Esophagus muscularis mucosa (tissue), 4 donors: ENCODE measurements at places on chromosomes 4 and X. TPM values are rescaled to one million over a fixed set of nuclear protein-coding genes. Genes with fewer than 3 reads are reported as not detected.

DNA sequence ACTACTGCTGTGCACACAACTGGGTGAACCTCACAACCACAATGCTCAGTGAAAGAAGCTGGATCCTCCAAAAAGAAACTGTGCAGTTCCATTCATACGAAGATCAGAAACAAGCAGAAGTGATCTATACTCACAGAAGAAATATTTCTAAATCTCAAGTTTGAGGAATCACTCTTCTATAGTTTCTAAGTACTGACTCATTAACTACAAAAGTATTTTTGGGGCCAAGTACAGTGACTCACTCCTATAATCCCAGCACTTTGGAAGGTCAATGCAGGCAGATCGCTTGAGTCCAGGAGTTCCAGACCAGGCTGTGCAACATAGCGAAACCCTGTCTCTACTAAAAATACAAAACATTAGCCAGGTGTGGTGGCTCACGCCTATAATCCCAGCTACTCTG lies 51.3 kb upstream of the RELL1 start:
- no peaks in the 10 kb centered on the region for H3K27me3 ChIP-seq
- no peak for DNase-seq
- no peak overlapping the region for H3K27ac ChIP-seq
- H3K4me1 ChIP-seq: no peaks in the 10 kb centered on the region
- H3K4me3 ChIP-seq: no peak overlapping the region
- no peaks in the 10 kb centered on the region for H3K36me3 ChIP-seq

- H3K4me1 ChIP-seq: peaks cover 5% of the 10 kb centered on the region
- H3K27ac ChIP-seq: no peak overlapping the region
- DNase-seq: no peak
- H3K36me3 ChIP-seq: no peaks in the 10 kb centered on the region
- H3K27me3 ChIP-seq: no peaks in the 10 kb centered on the region
Measured at GRCh38 chrX:136143711-136144110, 3.6 kb upstream of the FHL1 start.

GRCh38 chrX:119417376-119417775 lies 18.2 kb downstream of the SLC25A43 start:
- H3K4me3 ChIP-seq: no peak overlapping the region
- no peak overlapping the region for H3K27ac ChIP-seq
- H3K27me3 ChIP-seq: no peaks in the 10 kb centered on the region
- DNase-seq: no peak
- H3K4me1 ChIP-seq: no peaks in the 10 kb centered on the region

DNA sequence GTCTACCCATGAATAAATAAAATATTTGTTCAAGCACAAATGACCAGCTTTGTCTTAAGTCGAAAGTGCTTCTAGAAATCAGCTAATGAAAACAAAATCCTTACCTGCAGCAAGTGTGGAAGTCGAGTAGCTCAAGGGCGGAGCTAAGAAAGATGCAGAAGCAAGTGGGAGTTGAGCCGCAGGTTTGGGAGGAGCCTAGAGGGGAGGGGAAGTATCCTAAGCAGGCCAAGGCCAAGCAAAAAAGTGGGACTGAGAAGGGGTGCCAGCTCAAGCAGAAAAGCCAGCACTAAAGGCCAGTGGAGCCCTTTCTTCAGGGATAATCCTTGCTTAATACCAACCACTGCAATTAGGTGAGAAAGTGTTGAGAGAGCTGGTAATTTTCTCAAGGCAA lies 60.8 kb downstream of the DLG3 start:
- no peaks in the 10 kb centered on the region for H3K4me1 ChIP-seq
- no peak for DNase-seq
- no peaks in the 10 kb centered on the region for H3K27me3 ChIP-seq
- no peak overlapping the region for H3K27ac ChIP-seq

DNA sequence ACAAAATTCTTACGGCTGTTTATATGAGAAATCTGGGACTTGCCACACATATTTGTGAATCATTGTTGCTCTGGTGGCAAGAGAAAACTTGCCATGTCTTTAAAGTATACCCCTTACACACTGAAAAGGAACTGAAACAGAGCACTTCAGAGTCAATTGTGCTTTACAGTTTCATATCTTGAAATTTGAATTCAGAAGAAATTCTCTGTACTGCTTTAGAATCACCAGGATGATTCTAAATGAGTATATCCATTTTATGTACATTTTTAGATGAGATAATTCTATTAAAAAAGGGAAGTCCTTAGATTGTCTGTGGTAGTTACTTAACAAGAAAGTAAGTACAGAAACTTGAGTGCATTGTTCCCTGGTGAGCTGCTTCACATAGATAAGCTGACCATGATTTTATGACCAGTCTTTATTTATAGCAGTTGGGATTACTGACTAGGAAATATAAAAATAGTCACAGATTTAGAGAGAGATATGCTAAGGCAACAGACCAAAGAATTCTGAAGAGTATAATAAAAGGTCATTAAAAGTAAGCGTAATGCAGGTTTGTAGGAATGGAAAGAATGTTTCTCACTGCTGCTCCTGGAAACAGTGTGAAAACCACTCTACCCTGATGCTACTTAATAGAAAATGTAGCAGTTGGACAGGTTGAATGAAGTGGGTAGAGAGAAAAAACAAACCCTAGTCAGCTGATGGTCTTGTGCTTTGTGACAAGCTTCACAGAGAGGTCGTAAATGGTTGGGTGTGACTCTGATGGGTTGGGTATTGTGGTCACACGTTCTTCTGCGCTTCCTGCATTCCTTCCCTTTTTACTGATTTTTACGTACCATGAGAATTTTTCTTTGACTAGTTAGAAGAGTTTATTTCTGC lies 41.0 kb downstream of the FNIP2 start:
- H3K36me3 ChIP-seq: no peaks in the 10 kb centered on the region
- H3K4me1 ChIP-seq: peaks cover 87% of the 10 kb centered on the region
- no peak for DNase-seq
- peak overlapping the region; percentile 83 for H3K27ac ChIP-seq

- H3K36me3 ChIP-seq: peaks cover 7% of the 10 kb centered on the region
- H3K4me3 ChIP-seq: peak overlapping the region; percentile 61
- no peaks in the 10 kb centered on the region for H3K27me3 ChIP-seq
- H3K4me1 ChIP-seq: peaks cover 15% of the 10 kb centered on the region
Measured at GRCh38 chrX:71365356-71365874, 742 bp upstream of the TAF1 start.

- H3K4me1 ChIP-seq: no peaks in the 10 kb centered on the region
- no peak overlapping the region for H3K4me3 ChIP-seq
- no peak for DNase-seq
- no peak overlapping the region for H3K27ac ChIP-seq
- H3K27me3 ChIP-seq: no peaks in the 10 kb centered on the region
- H3K36me3 ChIP-seq: no peaks in the 10 kb centered on the region
Measured at GRCh38 chr4:125520258-125520990, 205.7 kb downstream of the FAT4 start.

DNA sequence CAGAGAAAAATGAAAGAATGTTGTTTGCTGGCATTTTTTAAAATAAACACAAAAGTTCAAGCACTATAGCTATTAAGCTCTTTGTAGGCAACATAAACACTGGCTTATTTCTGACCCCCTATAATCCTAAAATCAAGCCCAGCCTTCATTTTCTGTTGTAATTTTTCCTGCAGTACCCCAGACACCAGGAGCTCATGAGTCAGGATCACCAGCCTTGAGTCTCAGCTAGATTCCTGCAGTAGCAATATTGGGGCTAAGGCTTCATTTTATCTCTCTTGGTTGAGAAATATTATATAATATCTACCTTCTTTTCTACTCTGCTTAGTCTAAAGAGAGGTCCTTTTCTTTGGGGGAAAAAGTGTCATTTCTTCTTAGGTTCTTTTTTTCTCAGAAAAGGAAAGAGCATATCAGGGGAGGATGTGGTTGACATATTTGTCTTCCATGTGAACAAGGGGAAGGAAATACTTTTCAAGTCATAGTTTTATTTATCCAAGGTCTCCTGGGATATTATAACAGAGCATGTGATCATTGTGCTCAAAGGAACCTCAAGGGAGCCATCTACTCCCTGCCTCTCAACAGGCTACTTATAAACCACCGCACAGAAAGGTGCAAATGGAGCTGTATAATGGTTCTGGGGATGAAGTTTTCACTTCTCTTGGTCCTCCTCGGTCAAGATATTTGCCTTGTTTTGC lies 678.3 kb upstream of the NR3C2 start:
- no peaks in the 10 kb centered on the region for H3K36me3 ChIP-seq
- no peak for DNase-seq

- no peak for DNase-seq
- no peaks in the 10 kb centered on the region for H3K4me1 ChIP-seq
- no peaks in the 10 kb centered on the region for H3K27me3 ChIP-seq
- H3K36me3 ChIP-seq: no peaks in the 10 kb centered on the region
- no peak overlapping the region for H3K27ac ChIP-seq
- H3K4me3 ChIP-seq: no peak overlapping the region
Measured at GRCh38 chrX:152988536-152989291, 5.2 kb downstream of the PNMA5 start.

DNA sequence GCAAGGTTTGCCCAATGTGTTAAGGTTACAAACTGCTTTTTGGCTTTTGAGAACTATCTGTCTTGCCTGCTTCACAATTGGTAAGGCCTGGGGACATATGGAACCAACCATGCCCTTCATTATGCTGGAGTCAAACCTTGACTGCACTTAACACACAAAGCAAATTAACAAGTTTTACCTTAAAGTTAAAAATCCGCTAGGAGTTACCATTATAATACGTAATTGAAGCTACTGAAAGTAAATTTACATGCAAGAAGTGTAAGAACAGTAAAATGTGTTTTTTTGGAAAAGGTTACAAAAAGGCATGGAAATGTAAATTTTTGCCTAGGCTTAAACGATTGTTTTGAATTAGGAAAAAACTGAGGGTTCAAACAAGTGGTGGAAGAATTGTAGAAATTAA lies 69.7 kb downstream of the BMP15 start:
- DNase-seq: no peak
- no peak overlapping the region for H3K4me3 ChIP-seq
- no peaks in the 10 kb centered on the region for H3K36me3 ChIP-seq
- no peak overlapping the region for H3K27ac ChIP-seq

DNA sequence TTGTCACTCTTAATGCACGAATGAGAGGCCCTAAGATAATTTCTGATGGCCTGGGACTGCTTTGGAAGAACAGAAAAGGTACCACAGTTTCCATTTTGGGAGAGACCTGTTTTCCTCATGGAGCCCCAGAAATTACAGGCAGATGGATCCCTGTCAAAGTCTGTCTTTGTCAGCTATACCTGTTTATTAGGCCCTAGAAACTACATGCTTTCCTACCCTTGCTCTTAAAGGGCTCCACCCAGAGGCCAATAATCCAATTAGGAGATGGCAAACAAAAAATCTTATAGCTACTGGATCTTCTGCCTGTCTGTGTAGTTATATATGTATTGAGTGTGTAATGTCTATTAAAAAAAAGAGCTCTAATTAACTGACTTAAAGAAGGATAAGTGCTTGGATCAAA lies 141.3 kb downstream of the NR3C2 start:
- H3K27ac ChIP-seq: no peak overlapping the region
- DNase-seq: no peak
- no peaks in the 10 kb centered on the region for H3K4me1 ChIP-seq
- no peaks in the 10 kb centered on the region for H3K27me3 ChIP-seq

DNA sequence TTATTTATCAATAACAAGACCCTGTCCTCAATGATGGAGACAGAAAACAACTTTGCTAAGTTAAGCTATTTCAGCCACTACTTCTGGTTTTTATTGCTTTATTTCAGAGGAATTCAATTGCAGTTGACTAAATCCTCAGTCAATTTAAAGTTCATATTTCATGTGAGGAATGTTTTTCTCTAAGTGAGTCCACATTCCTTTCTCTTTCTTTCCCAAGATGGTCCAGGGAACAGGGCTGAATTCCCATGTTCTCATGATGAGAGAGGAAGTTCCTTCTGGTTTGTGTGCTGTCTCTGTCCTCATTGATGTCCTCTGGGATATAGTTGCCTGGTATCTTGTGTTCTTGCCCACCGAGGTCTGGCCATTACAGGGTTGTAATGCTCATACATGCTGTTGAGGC lies 117.2 kb downstream of the SLIT2 start:
- H3K27ac ChIP-seq: peak overlapping the region; percentile 32
- no peaks in the 10 kb centered on the region for H3K36me3 ChIP-seq
- no peak overlapping the region for H3K4me3 ChIP-seq

- no peaks in the 10 kb centered on the region for H3K27me3 ChIP-seq
- H3K4me1 ChIP-seq: no peaks in the 10 kb centered on the region
- no peak overlapping the region for H3K27ac ChIP-seq
- no peak overlapping the region for H3K4me3 ChIP-seq
Measured at GRCh38 chrX:80663331-80663730, 146.3 kb downstream of the BRWD3 start.

- no peak overlapping the region for H3K27ac ChIP-seq
- H3K27me3 ChIP-seq: no peaks in the 10 kb centered on the region
- no peaks in the 10 kb centered on the region for H3K4me1 ChIP-seq
- H3K4me3 ChIP-seq: no peak overlapping the region
- no peaks in the 10 kb centered on the region for H3K36me3 ChIP-seq
Measured at GRCh38 chr4:171891038-171891437, 77.8 kb downstream of the GALNTL6 start.

- no peak within 1 kb of the TSS for H3K27ac ChIP-seq
- H3K27me3 ChIP-seq: no peaks in the 10 kb centered on the region
- H3K4me3 ChIP-seq: no peak within 1 kb of the TSS
Measured at GRCh38 chrX:15600745-15601144, at the start of gene ACE2. ACE2 (minus strand) TSS chrX:15600960; CDS start chrX:15600911, 49 bp downstream.

DNA sequence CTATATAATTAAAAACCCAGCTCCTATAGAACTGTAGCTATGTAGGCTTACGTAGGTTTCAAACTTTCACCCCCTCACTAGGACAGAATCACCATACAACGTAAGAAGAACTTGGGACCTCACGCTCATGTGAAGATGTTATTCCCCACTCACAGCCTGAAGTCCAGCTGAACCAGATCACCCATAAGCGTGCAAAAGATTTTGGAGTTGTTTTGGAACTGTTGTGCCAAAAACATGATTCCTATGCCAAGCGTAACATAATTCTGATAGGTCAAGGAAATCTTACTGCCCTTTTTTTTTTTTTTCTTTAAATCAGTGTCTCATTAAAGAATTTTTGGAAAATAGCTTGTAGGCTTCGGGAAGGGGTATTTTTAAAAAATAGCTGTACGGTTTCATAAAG lies 57.0 kb downstream of the LCORL start:
- no peak for DNase-seq
- H3K27ac ChIP-seq: no peak overlapping the region
- no peak overlapping the region for H3K4me3 ChIP-seq
- H3K4me1 ChIP-seq: no peaks in the 10 kb centered on the region

- H3K4me1 ChIP-seq: no peaks in the 10 kb centered on the region
- peak overlapping the region; percentile 4 for H3K4me3 ChIP-seq
- no peak overlapping the region for H3K27ac ChIP-seq
- H3K36me3 ChIP-seq: no peaks in the 10 kb centered on the region
- no peaks in the 10 kb centered on the region for H3K27me3 ChIP-seq
- no peak for DNase-seq
Measured at GRCh38 chrX:37781081-37781480, 1.2 kb downstream of the CYBB start.

- DNase-seq: no peak
- no peak overlapping the region for H3K4me3 ChIP-seq
- H3K27me3 ChIP-seq: no peaks in the 10 kb centered on the region
- H3K27ac ChIP-seq: no peak overlapping the region
- no peaks in the 10 kb centered on the region for H3K36me3 ChIP-seq
Measured at GRCh38 chr4:60617731-60618130, 582.4 kb upstream of the ADGRL3 start.

- H3K27me3 ChIP-seq: no peaks in the 10 kb centered on the region
Measured at GRCh38 chr4:174999407-174999806, 81.2 kb downstream of the ADAM29 start.

Gene SUPT20HL1
- not detected for total RNA-seq

Gene GNRHR
- not detected for total RNA-seq

Gene PITX2
- total RNA-seq: 48.6 TPM

Gene PDCL2
- not detected for total RNA-seq

Gene TEX13D
- 0.66 TPM for total RNA-seq

Gene FRG1
- total RNA-seq: 30.7 TPM

Gene FAT4
- total RNA-seq: 44.0 TPM

Gene CXorf49
- total RNA-seq: not detected
